ENCODE measurements at places on chromosomes 2 and 18.

DNA sequence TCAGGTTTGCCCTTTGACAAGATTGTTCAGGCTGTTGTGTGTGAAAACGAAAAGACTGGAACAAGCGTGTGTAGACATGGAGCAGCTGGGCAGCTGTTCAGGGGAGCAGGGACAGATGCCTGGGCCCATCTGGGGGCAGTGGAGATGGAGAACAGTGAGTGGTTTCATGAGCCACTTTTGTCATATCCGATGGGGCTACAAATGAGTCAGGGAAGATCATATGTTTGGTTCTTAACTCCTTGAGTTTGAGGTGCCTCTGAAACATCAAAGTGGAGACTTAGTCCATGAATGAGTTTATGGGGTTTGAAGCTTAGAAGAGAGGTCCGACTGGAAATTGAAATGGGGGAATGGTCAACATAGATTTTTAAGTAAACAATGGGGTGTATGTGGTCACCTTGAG lies 9.3 kb upstream of the PLB1 start:
- DNase-seq = no peak

DNA sequence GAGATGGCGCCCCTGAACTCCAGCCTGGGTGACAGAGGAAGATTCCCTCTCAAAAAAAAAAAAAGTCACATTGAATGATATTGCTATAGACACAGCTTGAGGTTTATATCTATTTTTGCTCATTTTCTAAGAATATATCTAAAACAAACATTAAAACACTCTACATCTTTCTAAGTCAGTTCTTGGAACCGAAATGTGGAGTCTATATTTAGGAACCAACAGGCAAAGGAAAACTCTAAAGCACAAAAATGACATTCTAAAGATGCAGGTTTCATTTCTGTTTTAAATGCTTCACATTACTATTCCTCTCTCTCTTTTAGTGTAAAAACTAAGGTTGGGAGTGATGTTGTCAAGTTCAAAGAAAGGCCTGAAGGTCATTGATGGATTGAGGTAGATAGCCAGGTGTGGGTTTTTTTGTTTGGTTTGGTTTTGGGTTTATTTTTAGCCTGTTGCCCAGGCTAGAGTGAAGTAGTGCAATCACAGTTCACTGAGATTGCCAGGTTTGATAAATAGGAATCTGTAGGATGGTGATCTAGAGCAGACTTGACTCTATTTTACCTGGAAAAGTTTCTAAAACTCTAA lies 194.0 kb upstream of the RBBP8 start:
- DNase-seq = no peak

DNA sequence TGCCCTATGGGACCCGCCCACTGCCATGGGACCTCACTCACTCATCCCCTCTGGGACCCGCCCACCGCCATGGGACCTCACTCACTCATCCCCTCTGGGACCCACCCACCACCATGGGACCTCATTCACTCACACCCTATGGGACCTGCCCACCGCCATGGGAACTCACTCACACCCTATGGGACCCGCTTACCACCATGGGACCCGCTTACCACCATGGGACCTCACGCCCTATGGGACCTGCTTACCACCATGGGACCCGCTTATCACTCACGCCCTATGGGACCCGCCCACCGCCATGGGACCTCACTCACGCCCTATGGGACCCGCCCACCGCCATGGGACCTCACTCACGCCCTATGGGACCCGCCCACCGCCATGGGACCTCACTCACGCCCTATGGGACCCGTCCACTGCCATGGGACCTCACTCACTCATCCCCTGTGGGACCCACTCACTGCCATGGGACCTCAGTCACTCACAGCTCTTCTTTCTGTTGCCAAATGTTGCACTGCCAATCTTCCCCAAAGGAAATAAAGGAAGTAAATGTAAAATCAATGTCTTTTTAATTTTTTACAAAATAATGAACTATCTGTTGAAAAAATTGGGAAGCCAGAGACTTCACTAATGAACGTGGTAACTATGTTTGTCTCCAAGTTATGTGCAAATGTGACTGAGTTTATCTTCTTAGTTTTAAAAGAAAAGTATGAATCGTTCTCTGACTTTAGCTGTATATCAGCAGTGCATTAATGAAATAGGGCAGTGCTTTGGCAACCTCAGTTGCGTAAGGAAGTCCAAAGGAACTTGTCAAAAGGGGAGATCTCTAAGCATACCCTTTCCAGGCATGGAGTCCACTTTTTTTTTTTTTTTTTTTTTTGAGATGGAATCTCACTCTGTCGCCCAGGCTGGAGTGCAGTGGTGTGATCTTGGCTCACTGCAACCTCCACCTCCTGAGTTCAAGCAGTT lies 101.5 kb upstream of the MGAT5 start:
- DNase-seq = no peak

DNA sequence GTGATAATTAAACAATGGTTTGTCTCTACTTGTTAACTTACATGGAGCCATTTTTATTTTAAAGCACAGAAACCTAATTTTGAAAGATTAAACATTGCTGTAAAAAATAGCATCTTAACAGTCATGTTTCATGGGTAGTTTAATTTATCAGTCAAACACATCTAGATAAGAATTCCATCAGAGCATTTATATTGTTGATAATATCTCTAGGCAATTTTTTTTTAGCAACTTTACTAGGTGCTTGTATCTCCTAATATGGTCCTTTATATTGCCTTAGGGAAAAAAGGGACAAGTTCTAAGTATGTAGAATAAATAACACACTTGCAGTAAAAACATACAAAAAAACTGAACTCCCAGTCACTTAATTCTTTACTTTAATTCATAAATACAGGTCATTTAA lies 863 bp downstream of the CSRNP3 start:
- no peak for DNase-seq

DNA sequence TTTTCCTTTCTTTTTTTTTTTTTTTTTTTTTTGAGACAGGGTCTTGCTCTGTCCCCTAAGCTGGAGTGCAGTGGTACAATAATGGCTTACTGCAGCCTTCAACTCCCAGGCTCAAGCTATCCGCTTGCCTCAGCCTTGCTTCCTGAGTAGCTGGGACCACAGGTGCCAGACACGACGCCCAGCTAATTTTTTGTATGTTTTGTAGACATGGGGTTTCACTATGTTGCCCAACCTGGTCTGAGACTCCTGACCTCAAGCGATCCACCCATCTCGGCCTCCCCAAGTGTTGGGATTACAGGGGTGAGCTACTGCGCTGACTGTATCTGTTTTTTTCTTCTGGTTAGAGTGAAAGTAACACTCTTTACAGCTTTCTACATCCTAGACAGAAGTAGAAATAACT lies 240.3 kb upstream of the FBXO11 start:
- no peak for DNase-seq

- no peak for DNase-seq
Observed at GRCh38 chr2:99860720-99861375, 281.5 kb downstream of the AFF3 start.

DNA sequence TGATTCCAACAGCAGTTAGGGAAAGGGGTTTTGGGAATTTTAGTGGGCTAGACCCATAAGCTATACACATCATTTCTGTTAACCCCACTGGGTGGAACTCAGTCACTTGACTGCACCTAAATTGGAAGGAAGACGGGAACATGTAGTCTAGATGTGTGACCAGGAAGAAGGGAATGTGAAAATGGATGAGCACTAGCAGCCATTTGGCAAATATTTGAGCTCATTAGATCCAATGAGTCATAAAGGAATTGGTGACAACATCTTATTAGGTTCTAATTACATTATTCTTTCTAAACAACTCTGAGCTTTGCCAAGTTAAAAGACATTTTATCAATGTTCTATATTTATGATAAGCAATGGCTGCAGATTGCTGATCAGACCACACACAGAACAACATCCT lies 400.6 kb downstream of the IRS1 start:
- DNase-seq = no peak

DNA sequence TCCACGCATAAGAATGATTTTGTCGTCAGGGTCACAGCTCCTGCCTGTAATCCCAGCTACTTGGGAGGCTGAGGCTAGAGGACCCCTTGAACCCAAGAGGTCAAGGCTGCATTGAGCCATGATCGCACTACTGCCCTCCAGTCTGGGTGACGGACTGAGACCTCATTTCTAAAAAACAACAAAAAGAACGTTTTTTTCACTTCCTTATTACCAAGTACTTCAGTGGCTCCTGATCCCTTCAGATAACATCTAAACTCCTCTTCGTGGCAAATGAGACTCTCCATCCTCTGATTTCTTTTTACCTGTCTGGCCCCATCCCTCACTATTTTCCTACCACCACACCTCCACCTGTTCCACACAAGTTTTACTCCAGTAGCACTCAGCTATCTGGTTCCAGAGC lies 105.4 kb upstream of the TLK1 start:
- no peak for DNase-seq

DNA sequence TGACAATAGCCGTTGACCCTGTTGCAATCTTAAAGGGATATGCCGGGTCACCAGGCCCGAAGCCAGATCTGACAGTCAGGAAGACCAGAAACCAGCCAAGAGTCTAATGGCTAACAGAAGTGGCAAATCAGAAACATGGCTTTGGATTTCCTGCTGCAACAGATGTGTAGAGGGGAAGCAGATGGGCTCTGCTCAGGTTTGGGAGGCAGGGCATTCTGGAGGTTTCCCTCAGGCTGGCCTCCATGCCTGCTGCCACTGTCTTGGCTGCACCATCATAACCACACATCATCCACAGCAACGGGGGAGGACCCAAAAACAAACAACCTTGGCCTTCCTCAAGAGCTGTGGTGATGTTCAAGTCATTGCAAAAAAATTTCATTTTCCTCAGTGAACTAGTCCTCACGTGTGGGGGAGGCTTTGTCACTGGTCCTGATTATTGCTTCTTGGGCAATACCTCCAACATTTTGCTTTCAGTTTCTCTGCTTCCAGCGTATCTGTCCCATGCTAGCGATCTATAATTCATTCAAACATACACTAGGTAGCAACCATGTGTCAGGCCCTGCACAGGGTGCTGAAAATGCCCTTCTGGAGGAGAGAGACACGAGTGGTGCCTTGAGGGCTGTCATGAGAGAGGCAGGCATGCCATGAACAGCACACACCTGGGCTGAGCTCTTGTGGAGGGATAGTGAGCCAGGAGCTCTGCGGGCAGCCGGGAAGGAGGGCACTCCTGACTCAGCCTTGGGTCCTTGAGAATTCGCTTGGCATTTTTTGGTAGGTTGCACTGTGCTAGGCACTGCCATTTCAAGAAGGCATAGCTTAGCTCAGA lies 48.2 kb upstream of the LGALSL start:
- no peak for DNase-seq

DNA sequence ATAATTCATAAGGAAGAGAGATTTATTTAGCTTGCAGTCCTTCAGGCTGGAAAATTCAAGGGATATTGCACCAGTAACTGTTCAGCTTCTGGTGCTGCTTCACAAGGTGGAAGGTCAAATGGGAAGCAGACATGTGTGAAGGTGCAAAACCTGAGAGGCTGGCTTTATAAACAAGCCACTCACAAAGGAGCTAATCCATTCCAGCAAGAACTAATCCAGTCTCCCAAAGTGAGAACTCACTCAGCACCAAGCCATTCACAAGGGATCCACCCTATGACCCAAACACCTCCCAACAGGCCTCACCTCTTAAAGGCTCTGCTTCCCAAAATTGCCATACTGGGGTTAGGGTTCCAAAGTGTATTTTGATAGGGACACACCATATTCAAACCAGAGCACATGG lies 1018.4 kb upstream of the ACVR2A start:
- no peak for DNase-seq

- no peak for DNase-seq
Observed at GRCh38 chr2:28108143-28108542, 217.6 kb downstream of the BABAM2 start.

DNA sequence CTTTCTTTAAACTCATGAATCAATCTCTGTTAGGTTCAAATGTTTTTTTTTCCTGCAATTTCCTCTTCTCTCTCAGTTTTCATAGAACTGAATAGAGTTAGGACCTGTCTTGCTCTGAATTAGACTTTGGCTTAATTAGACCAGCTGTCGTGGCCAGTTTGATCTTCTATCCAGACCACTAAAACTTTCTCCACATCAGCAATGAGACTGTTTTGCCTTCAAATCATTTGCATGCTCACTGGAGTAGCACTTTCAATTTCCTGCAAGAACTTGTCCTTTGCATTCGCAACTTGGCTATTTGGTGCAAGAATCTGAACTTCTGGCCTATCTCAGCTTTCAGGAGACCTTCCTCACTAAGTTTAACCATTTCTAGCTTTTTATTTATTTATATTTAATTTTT lies 2002.2 kb upstream of the PIK3C3 start:
- no peak for DNase-seq

- DNase-seq = no peak
Observed at GRCh38 chr2:42853549-42854206, 61.3 kb upstream of the HAAO start.

DNA sequence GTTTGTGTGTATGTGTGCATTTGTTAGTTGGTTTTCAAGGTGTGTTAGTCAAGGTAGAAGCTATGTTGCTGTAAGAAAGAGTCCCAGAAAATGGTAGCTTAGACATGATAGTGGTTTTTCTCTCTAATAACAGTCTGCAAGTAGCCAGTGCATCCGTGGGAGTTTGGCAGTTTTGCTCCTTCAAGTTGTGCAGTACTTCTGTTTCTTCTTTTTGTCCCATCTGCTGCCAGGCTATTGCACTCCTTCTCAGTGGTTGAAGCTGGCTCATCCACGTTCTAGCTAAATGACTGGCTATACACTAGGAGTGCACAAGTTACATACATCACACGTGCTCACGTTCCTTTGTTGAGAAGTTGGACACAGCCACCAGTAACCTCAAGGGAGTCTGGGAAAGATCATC lies 134.7 kb downstream of the ASXL3 start:
- no peak for DNase-seq

DNA sequence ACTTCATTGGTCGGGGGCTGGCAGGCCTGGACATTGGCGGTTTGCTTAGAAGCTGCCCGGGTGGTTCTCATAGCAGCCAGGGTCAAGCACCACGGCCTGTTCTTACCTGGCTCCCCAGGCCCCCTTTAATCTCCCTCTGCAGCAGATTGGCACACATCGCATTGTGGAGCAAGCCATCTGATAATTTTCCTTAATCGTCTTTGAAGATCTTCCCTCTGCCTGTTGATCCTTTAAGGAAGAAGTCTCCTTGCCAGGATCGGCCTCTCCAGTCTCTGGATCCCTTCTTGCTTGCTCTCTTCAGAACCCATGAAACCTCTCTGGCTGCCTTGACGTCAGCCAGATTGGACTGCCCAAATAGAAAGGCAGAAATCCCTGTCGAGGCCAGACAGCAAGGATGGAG lies 75.8 kb downstream of the NEDD4L start:
- DNase-seq = no peak

GRCh38 chr2:128589681-128590080 lies 271.0 kb upstream of the HS6ST1 start:
- no peak for DNase-seq

DNA sequence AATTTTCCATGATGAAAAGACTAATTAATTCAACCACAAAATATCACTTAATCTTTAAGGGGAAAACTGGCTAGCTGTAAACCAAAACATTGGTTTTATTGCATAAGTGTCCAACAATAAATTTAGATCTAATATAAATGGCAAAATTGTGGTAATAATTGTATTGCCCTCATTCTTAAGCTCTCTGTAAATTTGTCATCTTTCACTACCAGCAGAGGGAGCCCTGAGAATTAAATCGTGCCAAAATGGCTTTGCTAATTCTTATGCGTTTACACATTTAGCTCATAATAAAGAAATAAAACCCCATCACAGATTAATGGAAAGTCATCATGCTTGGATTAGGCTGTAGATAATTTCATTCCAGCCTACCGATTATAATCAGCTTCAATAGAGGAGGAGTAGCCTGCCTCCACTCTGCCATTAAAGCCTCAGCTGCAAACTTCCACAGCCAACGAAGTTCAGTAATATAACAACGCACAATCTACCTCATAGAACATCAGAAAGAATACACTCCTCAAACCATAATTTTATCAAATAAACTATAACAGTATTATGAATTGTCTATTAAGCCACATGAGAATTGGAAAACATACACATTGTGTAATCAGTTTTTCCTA lies 70.0 kb upstream of the ATP5MC3 start:
- DNase-seq = no peak

All from activated naive CD4-positive, alpha-beta T cell treated with Interleukin-2 at 50 U/mL for 16 hours (primary cell).